ENCODE measurements at places on chromosomes 3 and 15.

DNA sequence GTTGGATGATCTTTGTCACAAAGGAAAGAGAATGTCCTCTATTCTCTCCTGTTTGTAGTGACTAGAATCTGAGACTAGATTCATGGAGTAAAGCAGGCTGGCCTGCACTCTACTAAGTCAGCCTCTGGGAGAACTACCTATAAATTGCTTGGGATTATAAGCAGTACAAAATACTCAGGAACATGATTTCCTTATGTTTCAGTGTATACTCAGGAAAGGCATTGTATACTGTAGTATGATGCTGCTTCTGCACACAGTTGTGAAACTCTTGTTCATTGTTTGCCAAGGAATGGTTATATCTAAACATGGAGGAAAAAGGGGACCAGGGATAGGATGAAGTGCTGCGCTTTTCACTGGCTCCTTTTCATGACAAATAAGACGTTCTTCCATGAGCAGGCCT is 49.2 kb downstream of the OXSR1 start:
- DNase-seq: no peak

GRCh38 chr3:134847349-134847748 is 52.3 kb downstream of the EPHB1 start:
- no peak for DNase-seq

DNA sequence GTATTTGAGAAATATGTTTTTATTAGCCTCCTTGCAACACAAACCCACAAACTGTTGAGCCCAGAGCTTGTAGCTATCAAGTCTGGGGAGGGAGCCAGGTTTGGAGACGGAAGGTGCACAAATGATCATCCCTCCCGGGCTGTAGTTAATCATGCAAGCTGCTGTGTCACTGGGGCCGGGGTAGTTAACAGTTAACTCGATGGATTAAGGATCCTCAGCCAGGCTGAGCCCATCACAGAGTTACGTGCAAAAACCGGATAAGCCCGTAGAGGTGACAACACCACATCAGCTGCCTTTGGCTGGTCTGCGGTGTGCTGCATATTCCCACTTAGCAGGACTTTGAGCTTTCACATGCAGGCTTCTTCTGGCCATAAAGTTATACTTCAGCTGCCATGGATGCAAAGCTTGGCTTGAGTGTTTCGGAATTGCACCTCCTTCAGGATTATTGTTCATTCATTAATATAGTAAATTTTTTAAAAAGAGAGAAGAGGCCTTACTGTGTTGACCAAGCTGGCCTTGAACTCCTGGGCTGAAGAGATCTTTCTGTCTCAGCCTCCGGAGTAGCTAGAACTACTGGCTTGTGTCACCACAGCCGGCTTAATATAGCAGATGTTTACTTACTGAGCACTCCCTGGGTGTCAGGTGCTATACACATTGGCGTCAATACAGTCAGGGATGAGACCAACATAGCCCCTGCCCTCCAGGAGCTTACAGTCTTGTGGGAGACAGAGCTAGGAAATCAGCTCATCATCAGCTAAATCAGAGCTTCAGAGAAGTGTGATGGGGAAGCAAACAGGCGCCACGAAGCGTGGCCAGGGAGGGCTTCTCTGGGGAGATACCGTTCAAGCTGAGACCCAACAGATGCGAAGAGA is 226.8 kb upstream of the BHLHE40 start:
- no peak for DNase-seq

DNA sequence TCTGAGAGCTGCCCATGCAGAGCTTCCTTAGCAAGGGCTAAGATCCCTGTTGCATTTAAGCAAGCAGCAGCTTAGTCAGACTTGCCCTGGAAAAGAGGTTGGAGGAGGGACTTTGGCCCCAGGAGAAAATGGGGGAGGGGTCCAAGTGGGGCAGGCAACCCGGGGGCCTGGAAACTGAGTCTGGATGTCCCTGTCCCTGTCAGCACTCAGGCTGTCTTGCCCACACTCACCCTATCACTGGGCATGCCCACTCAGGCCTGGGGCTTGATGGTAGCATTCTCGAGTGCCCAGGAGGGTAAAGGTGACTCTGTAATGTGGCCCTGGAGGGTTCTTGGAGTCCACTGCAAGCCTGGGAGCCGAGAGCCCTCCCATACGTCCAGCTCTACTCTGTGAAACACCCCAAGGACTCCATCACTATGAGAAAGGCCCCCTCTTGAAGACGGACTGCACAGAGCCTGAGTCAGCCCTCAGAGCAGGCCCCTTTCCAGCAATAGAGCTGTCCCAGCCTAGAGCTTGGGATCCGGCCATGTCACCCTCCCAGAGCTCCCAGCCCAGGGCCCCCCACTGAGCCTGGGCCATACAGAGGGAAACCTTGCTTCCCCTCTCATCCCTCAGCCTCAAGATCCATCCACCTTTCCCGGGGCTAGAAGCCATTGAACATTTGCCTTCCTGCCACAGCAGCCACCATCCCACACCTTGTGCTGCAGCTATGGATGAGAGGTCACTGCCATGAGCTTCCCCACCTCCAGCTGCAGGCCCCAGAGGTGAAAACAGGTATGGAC is 13.4 kb downstream of the MYL3 start:
- no peak for DNase-seq

All from C1 segment of cervical spinal cord (tissue), 14 donors.